ENCODE measurements at places on chromosomes 4 and X. TPM values are rescaled to one million over a fixed set of nuclear protein-coding genes. Genes with fewer than 3 reads are reported as not detected.

GRCh38 chrX:47366041-47366722 is 4.2 kb upstream of the ZNF157 start:
- peak; percentile 82 for DNase-seq

DNA sequence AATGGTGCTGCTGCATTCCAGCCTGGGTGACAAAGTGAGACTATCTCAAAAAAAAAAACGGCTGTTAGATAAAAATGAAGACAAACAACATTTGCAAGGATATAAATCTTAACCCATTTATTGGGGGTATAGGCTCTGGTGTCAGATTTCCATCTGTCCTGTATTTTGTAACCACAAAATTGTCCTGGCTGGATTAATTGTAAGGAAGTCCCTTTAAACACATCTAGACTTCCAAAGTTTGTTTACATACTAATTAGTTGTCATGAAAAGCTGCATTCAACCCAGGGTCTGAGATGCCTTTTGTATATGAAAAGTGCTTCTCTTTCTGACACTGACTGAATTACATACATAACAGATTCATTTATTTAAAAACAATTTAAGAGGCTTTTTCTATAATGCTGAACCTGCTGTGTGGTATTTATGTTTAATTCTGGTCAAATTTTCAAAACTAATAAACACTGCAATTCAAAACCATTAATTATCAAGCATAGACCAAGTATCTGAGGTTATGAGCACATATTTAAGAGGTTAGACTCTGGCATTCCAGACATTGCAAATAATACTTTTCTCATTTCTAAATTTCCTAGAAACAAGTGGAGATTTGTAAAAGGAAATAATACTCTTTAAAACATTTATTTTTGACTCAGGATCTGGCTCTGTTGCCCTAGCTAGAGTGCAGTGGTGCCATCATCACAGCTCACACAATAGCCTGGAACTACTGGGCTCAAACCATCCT is 17.5 kb upstream of the UGDH start:
- DNase-seq = no peak

DNA sequence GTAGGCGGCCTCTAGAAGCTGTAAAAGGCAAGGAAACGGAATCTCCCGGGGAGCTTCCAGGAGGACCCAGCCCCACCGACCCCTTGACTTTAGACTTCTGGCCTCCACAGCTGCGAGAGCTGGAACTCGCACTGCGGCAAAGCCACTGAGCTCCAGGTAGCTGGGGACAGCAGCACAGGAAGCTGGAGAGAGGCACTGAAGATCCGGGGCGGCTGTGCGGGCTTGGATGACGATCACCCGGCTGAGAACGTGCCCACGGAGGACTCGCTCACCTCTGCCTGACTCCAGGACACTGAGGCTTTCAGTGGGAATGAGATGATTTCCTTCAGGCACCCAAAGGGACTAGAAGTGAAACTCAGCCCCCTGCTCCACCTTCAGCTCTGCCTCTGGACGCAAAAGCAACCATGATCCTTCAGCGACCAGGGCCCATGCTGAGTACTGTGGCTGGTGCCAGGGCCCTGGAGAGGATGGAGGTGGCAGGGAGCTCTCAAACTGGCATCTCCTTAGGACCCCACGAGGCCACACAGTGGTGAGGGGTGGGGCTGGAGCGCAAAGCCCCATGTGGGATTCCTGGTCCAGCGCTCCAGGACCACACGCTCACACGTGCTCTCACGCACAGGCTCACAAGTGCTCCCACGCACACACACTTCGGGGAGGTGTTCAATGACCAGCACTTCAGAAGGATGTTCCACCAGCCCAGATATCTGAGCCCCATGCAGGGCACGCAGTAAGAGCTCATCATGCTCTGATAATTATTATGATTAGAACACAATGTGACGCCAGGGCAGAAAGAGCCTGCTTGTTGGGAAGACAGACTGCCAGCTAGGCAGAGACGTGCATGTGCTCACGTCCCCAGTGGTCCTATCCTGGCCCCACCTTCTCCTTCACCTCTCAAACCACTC is 47.2 kb downstream of the ADRA2C start:
- DNase-seq = no peak

DNA sequence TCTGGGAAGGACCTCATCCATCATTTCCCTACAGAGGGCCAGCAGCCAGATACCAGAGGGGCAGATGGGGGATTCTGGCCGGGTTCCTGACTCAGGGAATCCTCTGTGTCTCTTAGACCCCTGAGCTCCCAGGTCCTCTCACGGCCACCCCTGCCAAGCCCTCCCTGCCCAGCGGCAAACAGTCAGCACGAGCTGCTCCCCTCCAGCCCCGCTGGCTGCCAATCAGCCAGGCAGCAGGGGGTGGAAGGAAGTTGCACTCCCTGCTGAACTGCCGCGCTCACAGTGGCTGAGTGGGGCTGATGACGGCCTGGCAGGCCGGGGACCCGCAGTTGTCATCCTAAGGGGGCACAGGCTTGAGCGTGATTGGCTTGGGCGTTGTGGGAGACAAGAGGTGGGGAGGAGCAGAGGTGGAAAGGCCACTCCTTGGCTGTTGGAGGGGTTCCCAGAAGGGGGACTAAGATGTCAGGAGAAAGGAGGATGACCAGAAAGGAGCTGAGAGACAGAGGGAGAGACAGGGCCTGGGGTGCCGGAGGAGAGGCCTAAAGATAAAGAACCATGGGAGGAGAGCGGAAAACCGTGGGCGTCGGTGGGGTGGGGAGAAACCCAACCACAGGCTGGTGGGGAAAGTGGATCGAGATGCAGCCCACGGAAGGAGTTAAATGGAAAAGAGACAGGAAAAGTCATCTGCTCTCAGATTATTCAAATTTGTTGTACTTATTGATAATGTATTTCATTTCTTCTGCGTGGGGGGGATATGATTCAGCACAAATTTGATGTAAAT is 4.4 kb upstream of the CCDC149 start:
- no peak for DNase-seq

DNA sequence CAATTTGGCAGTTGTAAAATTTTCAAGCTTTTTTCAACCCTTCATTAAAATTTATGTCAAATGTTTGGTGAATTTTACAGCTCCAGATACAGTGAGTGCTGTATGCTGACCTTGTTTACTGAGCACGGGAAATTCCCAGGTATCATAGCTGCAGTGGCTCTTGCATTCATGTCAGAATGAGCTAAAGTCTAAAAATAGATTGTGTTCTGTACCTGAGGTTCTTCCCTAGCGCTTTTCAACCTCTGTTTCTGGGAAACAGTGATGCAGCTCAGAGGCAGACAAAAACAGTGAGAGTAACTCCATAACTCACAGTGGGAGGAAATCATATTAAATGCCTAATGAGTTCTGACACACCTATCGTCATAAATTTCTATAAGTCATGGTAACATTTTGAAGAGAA is 393.8 kb upstream of the GNPDA2 start:
- no peak for DNase-seq

- no peak for DNase-seq
Measured at GRCh38 chr4:111231281-111231680, 608.4 kb upstream of the PITX2 start.

DNA sequence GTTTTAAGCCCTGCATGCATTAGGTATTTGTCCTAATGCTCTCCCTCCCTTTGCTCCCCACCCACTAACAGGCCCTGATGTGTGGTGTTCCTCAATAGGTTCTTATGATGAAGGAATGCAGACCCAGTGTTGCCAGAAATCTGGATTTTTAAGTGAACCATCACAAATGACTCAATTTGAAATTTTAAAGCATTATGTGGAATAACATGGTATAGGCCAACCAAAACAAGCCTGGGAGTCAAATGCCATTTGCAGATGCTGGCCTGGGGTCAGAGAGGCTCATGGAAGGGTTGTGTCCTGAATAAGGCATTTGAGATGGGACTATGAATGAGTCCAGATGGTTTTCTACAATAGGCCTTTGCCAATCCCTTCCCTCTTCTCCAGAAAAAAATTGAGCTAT is 179.6 kb downstream of the SHROOM3 start:
- DNase-seq = peak; percentile 44

DNA sequence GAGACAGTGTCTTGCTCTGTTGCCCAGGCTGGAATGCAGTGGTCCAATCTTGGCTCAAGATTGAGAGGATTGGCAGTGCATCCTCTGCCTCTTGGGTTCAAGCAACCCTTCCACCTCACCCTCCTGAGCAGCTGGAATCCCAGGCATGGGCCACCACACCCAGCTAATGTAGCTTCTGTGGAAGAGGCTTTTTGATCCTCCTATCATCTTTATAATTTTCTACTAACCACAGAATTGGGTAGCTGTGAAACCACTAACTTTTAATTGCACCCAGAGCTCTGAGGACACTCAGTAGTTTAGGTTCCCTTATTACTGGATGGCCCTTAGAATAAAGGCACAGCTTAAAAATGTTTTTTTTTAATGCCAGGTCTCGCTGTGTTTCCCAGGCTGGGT is 8.9 kb upstream of the AGA start:
- DNase-seq = no peak

Gene AWAT2
- not detected for total RNA-seq

Gene STEEP1
- 23.9 TPM for total RNA-seq
